A549 treated with CpdA at 1 μM for 4 hours (cell line): ENCODE measurements at places on chromosomes 4 and X. TPM values are rescaled to one million over a fixed set of nuclear protein-coding genes. Genes with fewer than 3 reads are reported as not detected.

Gene OSTC
- 97.0 to 120 TPM (median 97.8 TPM) in 5 replicates for total RNA-seq

Gene PLXNB3
- 3.0 to 4.1 TPM (median 3.7 TPM) in 5 replicates for total RNA-seq

Gene ATP2B3
- total RNA-seq, result 0.06 to 0.15 TPM (median 0.07 TPM) in 5 replicates

Gene HTRA3
- total RNA-seq, result 14.5 to 20.4 TPM (median 19.1 TPM) in 5 replicates

Gene F8A2
- total RNA-seq, result not detected in 5 replicates
